ENCODE measurements at places on chromosomes 11 and 22.
A peak's percentile ranks its signal among the peaks of the same experiment; 100 is the strongest.

DNA sequence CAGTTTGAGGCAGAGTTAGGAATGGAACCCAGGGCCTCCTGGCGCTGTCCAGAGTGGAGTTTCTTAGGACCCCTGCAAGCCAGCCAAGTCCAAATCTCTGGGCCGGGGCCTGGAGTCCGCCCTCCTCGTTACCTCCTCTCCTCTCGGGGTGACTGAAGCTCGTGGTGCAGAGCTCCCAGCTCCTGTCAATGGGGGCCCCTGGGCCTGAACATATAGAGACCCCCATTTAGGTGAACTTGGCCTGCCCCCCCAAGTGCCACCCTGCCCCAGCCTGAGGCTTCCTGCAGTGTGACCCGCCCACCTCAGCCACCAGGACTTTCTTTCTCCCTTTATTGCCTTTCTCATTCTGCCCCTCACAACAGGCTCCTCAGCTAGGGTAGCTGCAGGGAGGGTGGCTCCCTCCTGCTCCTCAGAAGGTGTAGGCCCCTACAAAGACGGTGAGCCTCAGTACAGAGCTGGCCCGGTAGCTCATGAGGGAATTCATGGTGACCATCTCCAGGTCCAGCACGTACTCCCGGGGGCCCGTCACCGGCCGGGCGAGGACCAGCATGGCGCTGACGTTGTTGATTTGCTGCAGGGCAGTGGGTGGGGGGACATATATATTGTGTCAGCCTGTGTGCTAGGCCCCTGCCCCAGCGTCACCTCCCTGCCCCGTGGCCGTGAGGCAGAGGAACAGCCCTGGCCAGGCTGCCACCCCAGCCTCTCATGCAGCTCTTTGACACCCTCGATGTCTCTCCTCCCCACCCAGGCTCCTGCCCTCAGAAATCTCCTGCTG is 5.9 kb downstream of the EFEMP2 start:
- no peak for DNase-seq

DNA sequence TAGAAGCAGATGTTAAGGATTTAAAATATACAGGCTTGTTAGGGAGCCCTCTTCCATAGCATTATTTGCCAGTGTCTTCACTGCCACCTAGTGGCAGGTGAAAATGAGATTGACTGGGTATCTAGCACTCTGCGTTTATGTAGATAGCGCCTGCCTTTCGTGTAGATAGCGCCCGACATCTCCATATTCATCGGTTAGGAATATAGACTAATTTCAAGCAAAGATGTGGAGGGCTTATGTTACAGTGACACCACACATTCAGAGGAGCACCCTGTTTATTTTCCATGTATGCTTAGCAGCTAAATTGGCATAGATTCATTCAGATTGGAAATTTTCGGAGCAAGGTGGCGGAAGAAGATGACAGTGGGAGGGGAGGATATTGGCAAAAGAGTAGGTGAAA is 72.0 kb downstream of the SLC5A12 start:
- no peak for DNase-seq

- DNase-seq: no peak
These were observed 3.9 kb upstream of the EMID1 start for GRCh38 chr22:29201782-29202181.

- no peak for DNase-seq
These were observed 1.2 kb downstream of the PDGFB start for GRCh38 chr22:39243439-39244135.

- DNase-seq: no peak
These were observed 93.4 kb downstream of the OR5AK2 start for GRCh38 chr11:57082125-57082524.

DNA sequence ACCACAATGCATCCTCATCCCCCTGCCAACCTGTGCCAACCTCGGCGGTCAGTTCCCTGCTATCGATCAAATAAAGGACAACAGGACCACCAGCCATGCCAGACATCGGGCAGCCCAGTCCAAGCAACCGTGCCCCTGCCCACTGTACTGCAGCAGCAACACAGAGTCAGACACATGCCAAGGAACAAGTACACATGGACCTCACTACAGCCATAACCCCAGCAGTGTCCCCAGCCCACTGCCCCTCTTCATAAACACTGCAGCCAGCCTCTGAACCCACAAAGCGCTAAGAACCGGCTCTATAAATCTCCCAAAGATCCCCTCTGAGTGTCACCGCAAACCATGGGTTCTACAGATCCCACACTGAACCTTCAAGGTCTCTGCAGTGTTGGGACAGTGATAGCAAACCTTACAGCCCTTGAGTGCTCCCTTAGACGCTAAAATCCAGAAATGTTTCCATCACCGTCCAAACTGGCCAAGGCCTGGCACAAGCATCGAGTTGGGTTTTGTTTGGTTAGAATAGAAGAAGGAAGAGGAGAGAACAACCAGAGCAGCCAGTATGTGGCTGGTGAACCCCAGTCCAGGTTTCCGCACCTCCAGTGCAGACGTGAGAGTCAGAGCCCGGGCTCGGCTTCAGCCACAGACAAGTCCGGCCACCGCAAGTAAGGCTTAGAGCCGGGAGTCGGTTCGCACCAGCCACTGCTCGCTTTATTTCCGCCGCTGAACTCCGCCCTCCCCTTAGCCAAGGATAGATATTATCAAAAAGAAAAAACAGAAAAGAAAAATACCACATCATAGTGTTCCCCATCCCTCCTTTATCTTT is 7.9 kb downstream of the PAX6 start:
- no peak for DNase-seq

- no peak for DNase-seq
These were observed 151.9 kb upstream of the NTM start for GRCh38 chr11:131218542-131218941.

- DNase-seq: no peak
These were observed 10.4 kb downstream of the PDHX start for GRCh38 chr11:34926831-34927132.

DNA sequence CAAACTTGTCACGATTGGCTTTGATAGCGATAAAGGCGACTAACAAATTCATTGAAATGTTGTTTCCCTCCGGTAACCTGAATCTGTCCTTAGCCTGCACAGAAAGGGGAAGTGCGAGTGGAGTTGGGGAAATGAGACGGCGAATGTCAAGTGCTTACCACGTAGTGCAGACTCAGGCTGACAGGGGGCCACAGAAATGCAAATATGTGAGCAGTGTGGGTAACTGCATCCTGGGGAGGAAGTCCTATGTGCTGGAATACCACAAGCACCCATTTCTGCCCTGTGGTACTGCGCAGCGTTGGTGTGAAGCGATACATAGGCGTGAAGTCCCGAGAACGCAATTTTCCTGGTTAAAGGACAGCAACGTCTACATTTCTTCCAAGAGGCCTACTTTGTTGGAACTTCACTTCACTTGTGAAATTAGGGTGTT is 869 bp upstream of the EIF4ENIF1 start:
- DNase-seq: peak; percentile 3

- no peak for DNase-seq
These were observed 4.6 kb upstream of the ACER3 start for GRCh38 chr11:76856106-76856505.

GRCh38 chr11:94796863-94797262 is 28.7 kb downstream of the AMOTL1 start:
- no peak for DNase-seq

- no peak for DNase-seq
These were observed 36.9 kb upstream of the TMEM123 start for GRCh38 chr11:102489186-102490145.

- DNase-seq: no peak
These were observed 13.5 kb upstream of the DTX4 start for GRCh38 chr11:59158206-59159068.

- DNase-seq: no peak
These were observed 50.4 kb upstream of the SEPTIN5 start for GRCh38 chr22:19663821-19664355.

GRCh38 chr11:35334385-35335090 is 84.8 kb downstream of the SLC1A2 start:
- DNase-seq: no peak

- no peak for DNase-seq
These were observed 10.2 kb upstream of the DDB2 start for GRCh38 chr11:47204637-47204989.

GRCh38 chr11:8183111-8183510 is 14.3 kb upstream of the RIC3 start:
- DNase-seq: no peak

GRCh38 chr11:12319461-12319951 is 57.9 kb upstream of the PARVA start:
- DNase-seq: no peak

DNA sequence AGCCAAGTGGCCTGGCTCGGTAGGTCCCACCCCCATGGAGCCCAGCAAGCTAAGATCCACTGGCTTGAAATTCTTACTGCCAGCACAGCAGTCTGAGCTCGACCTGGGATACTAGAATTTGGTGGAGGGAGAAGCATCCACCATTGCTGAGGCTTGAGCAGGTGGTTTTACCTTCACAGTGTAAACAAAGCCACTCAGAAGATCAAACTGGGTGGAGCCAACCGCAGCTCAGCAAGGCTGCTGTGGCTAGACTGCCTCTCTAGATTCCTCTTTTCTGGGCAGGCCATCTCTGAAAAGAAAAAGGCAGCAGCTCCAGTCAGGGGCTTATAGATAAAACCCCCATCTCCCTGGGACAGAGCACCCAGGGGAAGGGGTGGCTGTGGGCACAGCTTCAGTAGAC is 22.3 kb upstream of the OR5B21 start:
- no peak for DNase-seq

GRCh38 chr22:50177537-50178470 is 7.3 kb downstream of the PANX2 start:
- no peak for DNase-seq

DNA sequence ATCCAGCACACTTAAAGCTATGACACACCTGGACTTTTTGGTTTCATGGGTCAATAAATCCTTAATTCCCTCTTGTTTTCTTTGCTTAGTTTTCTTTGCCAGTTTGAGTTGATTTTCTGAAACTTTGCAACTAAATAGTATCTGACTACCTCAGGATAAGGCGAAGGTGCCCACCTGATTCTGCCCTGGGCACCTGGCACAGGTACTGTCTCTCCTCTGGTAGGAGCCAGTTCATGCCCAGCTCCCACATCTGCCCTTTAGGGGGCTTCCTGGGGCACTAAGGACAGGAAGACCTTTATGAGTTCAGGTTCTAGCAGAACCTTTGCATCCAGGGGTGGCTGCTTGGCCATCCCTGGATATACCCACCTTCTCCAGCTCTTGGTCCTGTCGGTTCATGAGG is 19.6 kb upstream of the KCNJ11 start:
- no peak for DNase-seq

GRCh38 chr11:36508743-36509142 is 1.3 kb downstream of the TRAF6 start:
- no peak for DNase-seq

DNA sequence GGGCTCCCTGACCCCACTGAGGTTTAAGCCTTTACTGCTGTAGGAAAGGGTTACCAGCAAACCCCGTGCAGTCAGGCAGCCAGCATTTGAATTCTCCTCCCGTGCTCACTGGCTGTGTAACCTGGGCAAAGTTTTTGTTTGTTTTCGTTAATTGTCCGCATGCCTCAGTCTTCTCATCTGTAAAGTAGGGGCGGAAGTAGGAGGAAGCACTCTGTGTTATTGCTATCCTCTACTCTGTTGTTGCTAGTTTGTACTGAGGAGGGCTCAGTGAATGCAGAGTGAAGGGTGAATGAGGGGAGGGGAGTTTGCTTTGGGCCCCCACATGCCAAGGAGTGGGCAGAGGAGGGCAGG is 14.0 kb upstream of the SYT7 start:
- DNase-seq: no peak

GRCh38 chr11:130671801-130672700 is 223.6 kb downstream of the ADAMTS15 start:
- no peak for DNase-seq

DNA sequence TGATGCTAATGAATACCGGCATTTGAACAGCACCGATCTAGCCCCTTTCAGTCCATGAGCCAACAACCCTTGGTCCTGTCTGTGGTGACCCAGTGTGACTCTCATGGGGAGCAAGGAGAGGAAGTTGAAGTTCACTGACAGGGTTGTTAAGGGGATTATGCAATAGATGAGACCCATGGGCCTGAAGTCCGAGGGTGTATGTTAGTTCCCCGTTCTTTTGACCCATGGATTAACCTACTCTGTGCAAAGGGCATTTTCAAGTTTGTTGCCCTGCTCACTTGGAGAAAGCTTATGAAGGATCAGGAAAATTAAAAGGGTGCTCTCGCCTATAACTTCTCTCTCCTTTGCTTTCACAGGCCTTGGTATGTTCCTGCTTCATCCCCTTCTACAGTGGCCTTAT is 4.9 kb downstream of the PNPLA3 start:
- DNase-seq: no peak

DNA sequence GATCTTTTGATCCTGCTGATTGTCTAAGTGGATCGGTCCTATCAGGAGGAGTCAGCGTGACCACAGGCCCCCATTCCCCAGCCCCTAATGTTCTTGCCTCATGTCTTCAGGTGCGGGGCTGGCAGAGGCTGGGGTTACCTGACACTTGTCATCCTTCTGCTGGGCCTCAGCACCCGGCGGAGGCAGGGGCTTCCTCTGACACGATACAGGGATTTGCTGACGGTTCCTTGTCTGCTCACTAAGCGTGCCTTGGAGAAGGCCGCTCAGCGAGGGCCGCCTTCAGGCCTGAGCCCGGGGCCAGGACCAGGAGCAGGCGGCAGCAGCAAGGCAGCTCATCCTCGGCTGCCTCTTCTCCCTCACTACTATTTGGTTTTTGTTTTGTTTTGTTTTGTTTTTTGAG is 45.7 kb upstream of the KCNQ1OT1 start:
- no peak for DNase-seq

- no peak for DNase-seq
These were observed 40.4 kb upstream of the WEE1 start for GRCh38 chr11:9533058-9533457.

GRCh38 chr11:85863855-85864254 is 8.7 kb downstream of the CCDC83 start:
- DNase-seq: no peak

Measured in activated naive CD8-positive, alpha-beta T cell treated with anti-CD3 and anti-CD28 coated beads, Interleukin-2, amount 50 U/mL, for 16 hours (primary cell).